ENCODE measurements at places on chromosomes 4 and X. TPM values are rescaled to one million over a fixed set of nuclear protein-coding genes. Genes with fewer than 3 reads are reported as not detected.

DNA sequence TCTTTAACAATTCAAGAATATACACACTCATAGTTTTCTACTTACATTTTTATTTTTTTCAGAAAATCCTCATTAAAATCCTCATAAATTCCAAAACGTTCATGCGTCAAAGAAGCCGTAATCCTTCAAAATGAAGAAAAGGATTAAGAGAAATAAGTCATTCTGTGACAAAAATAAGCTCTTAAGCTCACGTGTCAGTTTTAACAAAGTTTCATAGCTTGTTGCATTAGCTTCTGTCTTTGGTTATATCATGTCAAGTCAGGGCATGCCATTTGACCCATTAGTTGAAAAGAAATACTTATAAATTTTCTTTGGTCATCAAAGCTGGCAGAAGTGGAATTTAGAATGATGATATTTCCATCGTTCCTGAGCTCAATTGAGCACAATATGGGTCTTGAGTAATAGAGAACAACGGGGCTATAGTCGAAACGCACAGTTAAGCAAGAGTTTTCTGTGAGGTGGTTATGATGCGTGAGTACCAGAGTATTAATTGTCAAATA lies 185.2 kb upstream of the CTSO start:
- DNase-seq, result no peak

- DNase-seq, result no peak
These were observed 238.0 kb upstream of the PITX2 start for GRCh38 chr4:110860901-110861300.

GRCh38 chrX:1075156-1075555 lies 137.3 kb downstream of the CRLF2 start:
- DNase-seq, result no peak

DNA sequence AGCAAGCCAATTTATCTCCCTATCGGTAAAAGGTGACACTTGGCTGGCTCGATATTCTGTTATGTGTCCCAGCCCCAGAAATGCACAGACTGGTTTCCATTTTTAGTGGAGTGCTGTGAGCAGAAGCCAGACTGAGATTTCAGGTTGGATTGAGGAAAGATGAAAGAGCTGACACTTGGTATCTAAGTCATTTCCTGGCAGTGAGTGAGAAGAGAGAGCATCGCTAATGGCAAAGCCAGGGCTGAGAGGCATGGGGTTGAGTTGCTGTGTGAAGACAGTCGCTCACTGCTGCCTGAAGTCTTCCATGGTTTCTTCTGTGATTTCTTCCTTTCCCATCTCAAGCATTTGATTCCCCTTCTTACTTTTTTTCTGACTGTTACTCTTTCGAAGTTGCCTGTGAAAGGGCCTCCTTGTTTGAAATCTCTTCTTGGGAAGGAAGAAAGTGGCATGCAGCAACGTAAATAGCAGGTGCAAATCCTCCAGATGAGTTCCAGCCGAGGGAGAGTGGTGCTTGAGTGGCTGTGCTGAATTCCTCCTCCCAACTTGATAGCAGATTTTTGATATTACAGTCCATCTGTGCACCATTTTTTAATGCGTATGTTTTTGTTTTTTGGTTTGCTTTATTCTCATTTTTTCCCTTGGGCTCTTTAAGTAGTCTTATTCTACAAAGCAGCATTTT lies 109.2 kb upstream of the LIMCH1 start:
- DNase-seq, result no peak

DNA sequence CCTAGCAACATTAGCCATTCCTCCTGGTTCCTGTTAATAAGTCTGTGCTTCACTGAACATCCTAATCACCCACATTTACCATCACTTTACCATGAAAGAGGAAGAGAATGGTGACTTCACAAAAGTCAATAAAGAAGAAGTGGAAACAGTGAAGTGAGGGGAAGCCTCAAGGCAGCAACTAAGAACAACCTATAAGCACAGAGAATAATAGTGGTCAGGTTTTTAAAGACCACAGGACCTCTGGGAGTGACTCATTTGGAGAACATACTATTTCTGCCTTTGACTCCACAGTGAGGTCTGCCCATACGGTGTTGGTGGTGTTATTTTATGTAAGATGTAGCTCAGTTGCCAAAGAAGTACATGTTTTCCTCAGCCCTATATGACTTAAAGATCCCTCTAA lies 86.0 kb upstream of the TET2 start:
- DNase-seq, result no peak

DNA sequence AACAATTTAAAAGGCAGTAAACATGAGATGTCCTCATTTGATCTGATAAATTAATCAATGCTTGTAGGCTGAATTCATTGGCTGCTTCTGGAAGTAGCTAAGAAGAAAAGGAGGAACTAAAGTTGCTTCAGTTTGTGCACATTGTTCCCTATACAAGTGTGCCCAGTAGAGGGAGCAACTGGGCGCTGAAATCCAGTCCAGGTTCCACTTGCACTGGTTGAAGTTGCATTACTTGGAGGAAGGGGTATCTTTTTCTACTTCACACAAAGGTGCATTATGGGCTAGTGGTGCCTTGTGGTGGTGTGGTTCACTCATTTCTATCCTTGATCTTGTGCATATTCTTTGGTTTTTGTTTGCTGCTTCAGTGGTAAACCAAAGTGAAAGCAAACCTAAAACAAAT lies 67.9 kb upstream of the SOX3 start:
- DNase-seq, result peak; percentile 49

- DNase-seq, result no peak
These were observed 63.3 kb downstream of the EFNB1 start for GRCh38 chrX:68892134-68892533.

DNA sequence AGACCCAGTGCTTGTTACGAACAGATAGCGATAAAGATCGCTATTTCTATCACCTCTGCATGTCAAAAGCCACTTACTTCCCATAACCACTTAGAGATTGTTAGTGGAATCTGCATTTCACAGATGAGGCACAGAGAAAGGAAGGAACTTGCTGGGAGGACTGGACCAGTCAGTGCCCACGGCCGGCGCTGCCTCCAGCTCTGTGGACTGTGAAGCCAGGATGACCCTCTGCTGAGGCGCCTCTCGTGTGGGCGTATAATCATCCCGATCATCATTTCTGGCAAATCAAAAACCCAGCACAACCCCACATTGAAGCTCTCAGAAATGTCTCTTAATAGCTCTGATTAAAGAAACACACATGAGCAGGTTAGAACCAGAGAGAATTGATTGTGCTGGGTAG lies 61.5 kb upstream of the ADRA2C start:
- DNase-seq, result no peak

The CHIC2 gene
- total RNA-seq, result 129 TPM

The PCYT1B gene
- total RNA-seq, result 23.9 TPM

All from testis (tissue), 5 donors.